ENCODE measurements at places on chromosomes 1 and 21.

DNA sequence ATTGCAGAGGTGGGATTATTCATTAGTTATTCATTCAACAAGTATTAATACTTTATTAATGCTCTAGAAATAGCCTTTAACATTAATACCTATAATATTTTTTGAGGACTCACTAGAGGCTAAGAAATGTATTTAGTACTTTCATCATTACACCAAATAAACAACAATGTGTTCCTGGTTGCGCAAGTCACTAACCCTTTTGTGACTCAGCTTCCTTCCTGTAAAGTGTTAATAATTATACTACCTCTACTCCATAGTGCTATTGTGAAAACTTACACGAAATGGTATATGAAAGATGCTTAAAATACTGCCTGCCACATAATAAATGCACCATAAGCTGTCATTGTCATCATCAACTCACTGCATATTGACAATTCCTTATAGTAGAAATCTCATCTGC, 431.0 kb downstream of the DPYD start:
- DNase-seq: no peak

- no peak for DNase-seq
These were observed 122.3 kb downstream of the TNFSF18 start for GRCh38 chr1:172928412-172928811.

GRCh38 chr1:36346741-36347370, 23.4 kb upstream of the EVA1B start:
- DNase-seq: no peak

DNA sequence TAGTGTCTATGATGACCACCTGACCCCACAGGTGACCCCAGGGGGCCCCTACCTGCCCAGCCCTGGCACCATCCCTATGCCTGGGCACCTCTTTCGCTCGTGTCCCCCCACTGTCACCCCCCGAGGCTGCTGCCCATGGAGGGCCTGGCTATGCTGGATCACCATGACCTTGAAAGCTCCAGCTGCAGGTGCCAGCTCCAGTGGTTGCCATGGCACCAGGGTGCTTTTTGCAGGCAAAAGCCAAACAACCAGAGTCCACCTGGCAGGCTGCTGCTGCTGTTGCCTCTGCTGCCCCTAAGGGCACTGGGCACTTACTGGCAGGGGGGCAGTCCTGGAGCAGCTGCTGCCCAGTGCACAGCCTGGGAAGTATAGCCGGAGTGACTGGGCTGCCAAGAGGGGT, 21.7 kb downstream of the ETNK2 start:
- no peak for DNase-seq

DNA sequence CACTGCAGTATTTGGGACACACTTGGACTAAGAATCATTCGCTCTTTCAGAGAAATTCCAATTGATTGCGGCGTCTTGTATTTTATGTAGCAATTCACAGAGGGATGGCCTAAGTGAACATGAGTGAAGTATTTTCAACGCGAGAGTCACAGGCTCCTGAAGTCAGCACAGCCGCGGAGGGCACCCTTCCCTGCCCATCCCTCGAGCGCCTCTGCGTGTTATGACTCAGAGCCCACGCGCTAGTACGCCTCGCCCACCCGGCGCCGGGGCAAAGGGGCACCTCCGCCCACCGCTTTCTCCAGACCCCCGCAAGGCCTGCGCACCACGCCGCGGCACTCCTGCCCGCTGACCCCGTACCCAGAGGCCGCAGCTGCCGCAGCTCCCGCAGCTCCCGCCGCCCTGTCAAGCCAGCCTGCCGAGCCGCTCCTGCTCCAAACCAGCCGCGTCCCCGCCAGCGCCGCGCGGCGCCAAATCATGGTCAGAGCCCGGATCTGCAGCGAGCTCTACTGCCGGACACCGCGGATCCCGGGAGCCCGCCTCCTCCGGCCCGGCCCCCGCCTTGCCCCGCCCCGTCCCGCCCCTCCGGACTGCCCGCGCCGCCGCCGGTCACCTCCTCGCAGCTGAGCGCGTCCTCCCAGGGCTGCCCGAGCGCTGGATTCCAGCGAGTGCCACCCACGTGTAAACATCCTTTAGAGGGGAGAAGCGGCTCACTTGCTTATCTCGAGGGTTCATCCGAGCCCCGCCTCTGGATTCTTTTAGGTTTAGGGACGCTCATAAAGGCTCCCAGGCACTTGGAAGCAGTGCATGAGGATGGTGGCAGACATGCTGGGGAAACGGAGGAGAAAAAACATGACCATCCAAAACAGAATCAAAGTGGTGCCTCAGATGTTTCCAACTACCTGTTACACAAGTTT, at the start of gene GLRX2:
Gene GLRX2, minus strand, starts transcription at position 508 of the 914 bp plus-strand sequence. Its CDS starts 32 bp downstream, at position 476.
- DNase-seq: peak; percentile 77

- no peak for DNase-seq
These were observed 9.4 kb upstream of the PIK3C2B start for GRCh38 chr1:204503913-204504519.

GRCh38 chr1:228207851-228208821, at the start of gene OBSCN:
OBSCN (plus strand) TSS chr1:228208044; CDS start chr1:228211784, 3,740 bp downstream.
- DNase-seq: no peak

- DNase-seq: no peak
These were observed 137.0 kb upstream of the TMEM51 start for GRCh38 chr1:15016526-15016925.

- no peak for DNase-seq
These were observed 19.1 kb downstream of the SRSF4 start for GRCh38 chr1:29162476-29163138.

- no peak for DNase-seq
These were observed 969.9 kb downstream of the TTLL7 start for GRCh38 chr1:83029050-83029449.

GRCh38 chr1:59743324-59744091, 71.2 kb upstream of the HOOK1 start:
- no peak for DNase-seq

GRCh38 chr1:196271212-196271947, 336.9 kb downstream of the KCNT2 start:
- DNase-seq: no peak

DNA sequence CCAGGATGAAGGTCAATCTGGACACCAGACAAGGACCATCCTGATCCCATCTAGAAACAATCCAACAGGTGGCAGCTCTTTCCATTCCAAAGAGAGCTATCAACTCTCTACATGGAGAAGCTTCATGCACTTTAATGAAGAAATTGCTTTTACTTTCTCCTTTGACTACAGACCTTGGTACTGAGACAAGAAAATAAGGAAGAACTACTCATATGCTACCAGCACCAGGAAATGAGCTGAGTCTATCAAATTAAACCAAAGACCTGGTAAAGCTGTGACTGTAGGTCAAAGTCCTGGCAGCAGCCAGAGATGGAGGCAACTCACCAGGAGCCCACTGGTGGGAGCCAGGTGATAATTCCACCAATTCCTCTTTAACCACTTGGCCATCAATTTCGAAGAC, 64.3 kb upstream of the LRRC8B start:
- DNase-seq: no peak

- DNase-seq: no peak
These were observed 1.2 kb downstream of the C2CD4D start for GRCh38 chr1:151838222-151839081.

DNA sequence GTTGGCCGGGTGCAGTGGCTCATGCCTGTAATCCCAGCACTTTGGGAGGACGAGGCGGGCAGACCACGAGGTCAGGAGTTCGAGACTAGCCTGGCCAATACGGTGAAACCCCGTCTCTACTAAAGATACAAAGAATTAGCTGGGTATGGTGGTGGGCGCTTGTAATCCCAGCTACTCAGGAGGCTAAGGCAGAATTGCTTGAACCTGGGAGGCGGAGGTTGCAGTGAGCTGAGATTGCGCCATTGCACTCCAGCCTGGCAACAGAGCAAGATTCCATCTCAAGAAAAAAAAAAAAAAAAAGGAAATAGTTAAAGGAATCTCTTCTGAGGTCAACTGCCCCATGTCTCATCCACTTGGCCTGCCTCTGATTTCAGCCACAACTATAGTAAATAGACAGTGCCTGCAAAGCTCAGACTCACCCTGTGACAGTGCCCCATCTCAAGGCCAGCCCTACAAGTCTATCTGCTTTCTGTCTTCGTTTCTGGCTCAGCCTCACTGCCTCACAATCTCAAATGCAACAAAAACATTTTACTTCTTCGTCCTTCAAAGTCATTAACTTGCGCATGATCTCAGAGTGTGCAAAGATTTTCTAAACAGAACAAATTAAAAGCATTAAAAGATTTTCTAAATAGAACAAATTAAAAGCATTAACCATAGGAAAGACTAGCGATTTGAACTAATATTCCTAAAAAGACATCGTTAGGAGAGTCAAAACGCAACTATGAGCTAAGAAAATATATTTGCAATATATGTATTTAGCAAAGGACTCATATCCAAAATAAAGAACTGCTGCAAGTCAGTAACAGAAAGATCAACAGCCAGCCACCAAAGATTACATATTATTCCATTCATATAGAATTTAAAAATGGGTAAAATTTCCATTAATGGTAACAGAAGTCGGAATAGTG, 65.0 kb upstream of the PRDX6 start:
- DNase-seq: no peak

GRCh38 chr1:171929121-171929520, 87.8 kb downstream of the DNM3 start:
- DNase-seq: no peak

DNA sequence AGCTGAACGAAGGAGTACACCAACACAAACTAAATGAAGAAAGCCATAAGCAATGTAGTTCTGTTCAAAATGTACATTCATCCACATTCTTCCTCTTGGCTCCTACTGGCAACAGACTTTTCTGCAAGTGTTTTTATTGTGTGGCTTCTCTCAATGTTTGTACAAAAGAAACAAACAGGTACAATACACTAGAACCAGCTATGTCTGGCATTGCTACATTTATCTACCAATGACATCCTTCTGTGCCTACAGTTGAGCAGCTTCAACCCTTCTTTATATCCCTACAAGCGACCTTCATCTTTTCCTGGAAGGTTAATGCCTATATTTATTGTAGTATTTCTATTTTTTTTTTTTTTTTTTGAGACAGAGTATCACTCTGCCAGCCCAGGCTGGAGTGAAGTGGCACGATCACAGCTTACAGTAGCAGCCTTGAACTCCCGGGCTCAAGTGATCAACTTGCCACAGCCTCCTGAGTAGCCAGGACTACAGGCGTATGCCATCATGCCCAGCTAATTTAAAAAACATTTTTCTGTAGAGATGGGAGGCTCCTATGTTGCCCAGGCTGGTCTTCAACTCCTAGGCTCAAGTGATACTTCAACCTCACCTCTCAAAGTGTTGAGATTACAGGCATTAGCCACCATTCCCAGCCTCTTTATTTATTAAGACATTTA, 89.3 kb downstream of the ASH1L start:
- no peak for DNase-seq

DNA sequence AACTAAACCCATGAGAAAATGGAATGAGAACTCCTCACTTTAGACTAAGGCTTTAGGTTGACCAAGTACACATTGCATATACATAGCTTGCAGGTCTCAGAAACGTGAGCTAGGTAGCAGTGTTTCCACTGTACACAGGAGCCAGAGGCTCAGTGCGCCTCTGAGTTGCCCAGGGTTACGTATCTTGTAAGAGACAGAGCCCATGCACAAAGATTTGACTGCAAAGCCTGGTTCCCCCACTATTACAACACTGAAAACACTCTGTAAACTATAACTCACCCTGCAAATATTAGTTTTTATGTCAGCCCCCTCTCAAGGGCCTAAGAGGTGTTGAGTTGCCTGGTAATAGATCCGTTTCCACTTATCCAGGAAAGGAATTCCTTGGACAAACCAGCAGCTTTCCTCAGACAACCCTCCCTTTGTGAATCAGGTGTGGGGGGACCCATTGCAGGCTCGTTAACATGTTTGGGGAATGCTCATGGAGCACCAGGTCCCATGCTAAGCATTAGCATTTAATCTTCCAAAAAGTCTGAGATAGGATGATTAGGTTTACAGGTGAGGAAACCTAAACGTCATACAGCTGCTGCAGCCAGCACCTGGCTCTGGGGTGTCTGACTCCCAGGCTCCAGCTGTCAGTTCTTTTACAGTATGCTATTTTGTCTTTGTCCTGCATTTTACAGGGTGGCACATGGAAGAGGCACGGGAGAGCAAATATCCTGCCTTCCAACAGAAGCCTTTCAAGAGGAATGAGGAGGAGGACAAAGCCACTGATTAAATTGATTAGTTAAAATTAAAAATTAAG, 25.7 kb downstream of the TENT5C start:
- no peak for DNase-seq

DNA sequence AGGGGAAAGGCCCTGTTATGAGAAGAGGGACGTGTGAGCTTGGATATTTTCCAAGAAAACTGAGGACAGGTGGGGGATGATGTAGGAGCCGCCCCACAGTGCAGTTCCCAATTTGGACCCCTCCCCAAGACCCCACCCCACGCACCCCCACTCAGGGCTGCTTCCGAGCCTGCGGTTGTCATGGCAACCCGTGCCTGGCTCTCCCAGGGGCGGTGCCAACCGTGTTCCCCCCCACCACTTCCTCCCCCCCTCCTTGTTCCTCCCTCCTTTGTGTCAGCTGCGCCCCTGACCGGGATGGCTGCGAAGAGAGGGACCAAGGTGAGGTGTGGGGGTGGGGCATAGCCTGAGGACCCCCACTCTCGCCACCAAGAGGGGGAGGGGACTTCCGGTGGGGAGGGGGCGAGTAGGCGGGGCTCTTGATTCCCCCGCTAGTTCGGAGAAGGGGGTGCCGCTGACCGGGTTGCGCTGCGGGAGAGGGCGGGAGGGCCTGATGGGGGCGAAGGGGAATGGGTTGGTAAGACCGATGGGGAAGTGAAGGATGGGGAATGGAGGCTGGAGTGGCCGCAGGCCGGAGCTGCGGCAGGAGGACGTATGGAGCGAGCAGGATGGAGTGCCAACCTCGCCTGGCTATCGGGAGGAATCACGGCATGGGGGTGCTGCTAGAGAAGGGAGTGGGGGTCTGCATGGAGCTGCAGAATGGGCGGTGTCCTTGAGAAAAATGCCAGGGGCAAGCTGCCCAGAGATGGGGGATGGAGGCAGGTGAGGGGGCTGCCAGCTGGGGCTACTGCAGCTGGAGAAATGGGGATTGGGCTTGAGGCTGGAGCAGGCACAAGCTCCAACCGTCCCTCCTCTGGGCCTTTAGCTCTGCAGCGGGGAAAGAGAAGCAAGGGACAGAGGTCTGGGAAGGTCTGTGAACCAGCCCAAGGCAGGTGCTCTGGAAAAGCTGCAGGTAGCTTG, 953 bp downstream of the TRIM46 start:
- no peak for DNase-seq
